AG20443 (cell line): ENCODE measurements at places on chromosomes 12 and 14.
A peak's percentile ranks its signal among the peaks of the same experiment; 100 is the strongest.

DNA sequence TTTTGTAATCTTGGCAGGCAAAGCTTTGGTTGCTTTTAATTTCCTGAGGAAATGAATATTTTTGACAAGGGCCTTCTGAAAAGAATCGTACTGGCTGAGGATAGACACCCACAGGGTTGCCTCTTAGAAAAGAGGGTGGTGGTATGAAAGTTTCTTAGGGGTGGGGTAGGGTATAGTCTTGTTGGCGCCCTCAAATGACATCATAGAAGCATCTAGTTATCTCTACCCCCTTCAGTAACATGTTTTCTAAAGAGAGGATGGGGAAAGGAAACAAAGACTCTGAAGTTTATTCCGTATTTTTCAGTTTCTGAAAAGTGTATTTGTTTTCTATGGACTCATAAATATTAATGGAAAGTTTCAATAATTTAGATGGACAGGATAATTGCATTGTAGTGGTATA, 13.7 kb downstream of the PRKCH start:
- DNase-seq, result no peak

- no peak for DNase-seq
These were observed 201.2 kb downstream of the NELL2 start for GRCh38 chr12:44674875-44675274.

- peak; percentile 75 for DNase-seq
These were observed 1.8 kb downstream of the AHNAK2 start for GRCh38 chr14:104976198-104977007.

GRCh38 chr12:124970647-124971402, 18.1 kb downstream of the DHX37 start:
- no peak for DNase-seq

DNA sequence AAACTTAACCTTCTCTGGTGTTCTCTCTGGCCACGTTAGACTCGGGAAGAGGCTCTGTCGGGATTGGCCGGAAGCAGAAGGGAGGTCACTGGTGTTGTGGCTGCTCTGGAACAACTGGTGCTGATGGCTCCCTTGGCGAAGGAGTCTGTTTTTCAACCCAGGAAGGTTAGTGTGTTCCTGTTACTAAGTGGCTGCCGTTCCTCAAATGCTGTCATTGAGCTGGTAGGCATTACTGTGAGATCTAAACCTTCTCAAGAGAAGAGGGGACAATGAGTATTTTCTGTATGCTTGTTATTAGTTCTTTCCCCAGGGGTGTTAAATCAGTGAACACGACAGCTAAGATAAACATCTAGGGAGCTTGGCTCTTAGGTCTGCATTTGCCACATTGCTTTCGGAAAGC, 18.3 kb downstream of the POP5 start:
- no peak for DNase-seq

DNA sequence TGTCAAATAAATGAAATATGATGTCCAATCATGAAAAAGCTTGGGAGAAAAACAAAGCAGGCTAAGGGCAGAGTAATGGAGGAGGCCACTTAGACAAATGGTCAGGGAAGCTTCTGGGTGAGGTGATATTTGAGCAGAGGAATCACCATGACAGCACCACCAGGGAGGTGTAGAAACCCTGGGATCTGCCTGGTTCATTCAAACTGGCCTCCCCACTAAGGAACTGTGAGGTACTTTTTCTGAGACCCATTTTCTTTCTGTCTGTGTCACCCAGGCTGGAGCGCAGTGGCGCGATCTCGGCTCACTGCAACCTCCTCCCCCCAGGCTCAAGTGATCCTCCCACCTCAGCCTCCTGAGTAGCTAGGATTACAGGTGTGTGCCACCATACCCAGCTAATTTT, 7.8 kb upstream of the SSH1 start:
- no peak for DNase-seq

DNA sequence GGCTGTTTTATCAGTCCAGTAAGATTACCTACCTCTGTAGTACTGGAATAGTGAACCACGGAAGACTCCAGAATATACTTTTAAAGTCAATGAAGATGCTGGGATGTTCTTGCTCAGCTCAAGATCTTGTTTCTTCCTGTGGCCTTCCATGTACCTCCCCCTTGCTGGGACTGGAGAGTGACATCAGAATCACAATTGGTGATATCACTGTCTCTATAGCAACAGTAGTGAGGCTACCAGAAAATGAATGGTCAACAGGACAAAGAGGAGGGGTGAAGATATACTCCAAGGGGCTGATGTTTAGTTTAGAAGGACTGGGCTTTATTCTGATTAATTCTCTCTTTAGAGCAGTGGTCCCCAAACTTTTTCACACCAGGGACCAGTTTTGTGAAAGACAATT, 3.8 kb downstream of the AKAP3 start:
- DNase-seq, result no peak

- DNase-seq, result no peak
These were observed 371.8 kb downstream of the ZFP36L1 start for GRCh38 chr14:68421116-68421515.

- no peak for DNase-seq
These were observed 159.3 kb downstream of the PDE3A start for GRCh38 chr12:20527417-20528163.

- no peak for DNase-seq
These were observed 18.9 kb upstream of the RASSF8 start for GRCh38 chr12:25939606-25940005.

DNA sequence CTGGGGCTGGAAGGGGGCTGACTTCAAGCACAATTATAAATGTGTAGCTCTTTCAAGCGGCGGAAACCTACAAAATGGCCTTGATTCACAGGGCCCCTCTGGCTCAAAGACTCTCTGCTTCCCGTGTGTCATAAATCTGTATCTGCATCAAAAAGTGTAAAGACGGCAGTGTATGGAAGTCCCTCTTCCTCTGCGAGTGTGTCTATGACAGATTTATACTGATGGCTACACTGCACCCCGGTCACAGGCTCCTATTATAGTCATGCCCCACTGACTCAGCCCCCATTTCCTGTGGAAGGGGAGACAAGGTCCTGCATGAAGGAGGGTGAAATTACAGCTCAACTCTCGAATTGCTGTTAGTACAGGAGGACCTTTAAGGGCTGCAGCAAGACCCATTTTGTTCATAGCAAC, 68.6 kb downstream of the HMGA2 start:
- peak; percentile 56 for DNase-seq

DNA sequence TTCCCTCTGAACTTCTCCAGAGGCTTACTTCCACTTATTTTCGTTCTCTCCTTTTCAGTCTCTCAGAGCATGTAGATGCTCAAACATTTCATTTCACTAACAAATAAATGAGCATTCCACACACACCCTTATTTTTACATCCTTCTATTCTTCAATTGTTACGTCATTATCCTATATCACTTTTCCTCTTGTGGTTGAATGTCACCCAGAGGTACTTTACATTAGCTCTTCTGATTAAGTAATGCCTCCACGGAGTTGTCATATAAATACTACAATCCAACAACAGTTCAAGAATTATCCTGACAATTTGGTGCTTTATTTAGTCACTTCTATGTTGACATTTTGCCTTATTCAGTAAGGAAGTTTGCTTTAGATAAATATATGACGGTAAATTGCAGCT, 18.4 kb downstream of the FAR2 start:
- DNase-seq, result no peak

DNA sequence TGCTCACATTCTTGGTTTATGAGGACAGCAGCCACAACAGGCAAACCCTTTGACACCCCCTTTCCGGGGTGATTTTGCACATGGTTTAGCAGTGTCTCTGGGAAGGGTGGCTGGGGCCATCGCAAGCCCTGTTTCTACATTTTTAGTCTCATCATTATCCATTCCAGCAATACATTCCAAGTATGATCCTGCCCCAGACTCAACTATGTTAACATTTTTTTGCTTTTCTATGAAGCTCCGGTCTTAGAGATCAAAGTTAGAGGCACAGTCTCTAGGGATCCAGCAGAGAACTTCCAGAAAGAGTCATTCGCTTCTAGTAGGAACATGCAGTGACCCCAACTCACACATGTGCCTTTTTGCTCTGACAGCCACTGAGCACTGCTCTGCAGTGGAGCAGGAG, 130.9 kb downstream of the TBX5 start:
- DNase-seq, result no peak

GRCh38 chr14:74855021-74855420, 20.9 kb downstream of the PROX2 start:
- no peak for DNase-seq

DNA sequence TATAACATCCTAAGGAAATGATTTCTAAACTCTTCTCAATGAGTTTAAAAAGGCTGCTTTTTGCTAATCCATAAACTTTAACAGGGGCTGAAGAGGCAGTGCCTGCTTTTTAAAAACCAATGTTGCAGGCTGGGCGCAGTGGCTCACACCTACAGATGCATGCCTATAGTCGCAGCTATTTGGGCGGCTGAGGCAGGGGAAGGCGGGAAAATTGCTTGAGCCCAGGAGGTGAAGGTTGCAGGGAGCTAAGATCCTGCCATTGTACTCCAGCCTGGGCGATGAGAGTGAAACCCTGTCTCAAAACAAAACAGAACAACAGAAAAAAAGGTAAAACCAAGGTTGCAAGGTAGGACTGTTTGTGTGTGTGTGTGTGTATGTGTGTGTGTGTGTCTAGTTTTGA, 531.2 kb downstream of the DIO2 start:
- DNase-seq, result no peak

- DNase-seq, result no peak
These were observed 20.7 kb downstream of the KCNMB4 start for GRCh38 chr12:70386771-70387170.

- DNase-seq, result no peak
These were observed 58.9 kb downstream of the FBXO34 start for GRCh38 chr14:55329999-55330710.

DNA sequence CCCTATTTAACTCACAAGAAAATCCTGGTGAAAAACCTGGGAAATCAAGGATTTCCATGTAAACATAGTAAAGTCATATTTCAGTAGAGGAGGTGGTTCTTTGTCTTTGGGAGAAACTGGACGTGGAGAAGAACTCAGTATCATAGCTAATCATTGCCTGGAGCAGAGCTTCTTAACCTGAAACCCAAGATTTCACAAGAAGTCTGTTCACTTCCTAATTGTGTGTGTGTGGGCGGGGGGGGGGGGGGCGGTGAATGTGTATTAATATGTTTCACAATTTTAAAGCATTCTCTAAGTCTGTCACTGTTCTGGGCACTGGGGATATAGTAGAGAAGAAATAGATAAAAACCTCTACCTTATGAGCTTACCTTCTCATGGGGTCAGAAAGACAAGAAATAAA, 96.7 kb upstream of the PPP4R3A start:
- no peak for DNase-seq

DNA sequence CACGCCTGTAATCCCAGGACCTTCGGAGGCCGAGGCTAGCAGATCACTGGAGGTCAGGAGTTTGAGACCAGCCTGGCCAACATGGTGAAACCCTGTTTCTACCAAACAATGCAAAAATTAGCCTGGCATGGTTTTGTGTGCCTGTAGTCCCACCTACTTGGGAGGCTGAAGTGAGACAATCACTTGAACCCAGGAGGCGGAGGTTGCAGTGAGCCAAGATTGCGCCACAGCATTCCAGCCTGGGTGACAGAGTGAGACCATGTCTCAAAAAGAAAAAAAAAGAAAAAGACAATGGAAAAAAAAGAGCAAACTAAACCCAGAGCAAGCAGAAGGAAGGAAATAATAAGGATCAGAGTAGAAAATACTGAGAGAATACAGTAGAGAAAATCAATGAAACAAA, 5.4 kb downstream of the CHURC1 start:
- DNase-seq, result no peak

DNA sequence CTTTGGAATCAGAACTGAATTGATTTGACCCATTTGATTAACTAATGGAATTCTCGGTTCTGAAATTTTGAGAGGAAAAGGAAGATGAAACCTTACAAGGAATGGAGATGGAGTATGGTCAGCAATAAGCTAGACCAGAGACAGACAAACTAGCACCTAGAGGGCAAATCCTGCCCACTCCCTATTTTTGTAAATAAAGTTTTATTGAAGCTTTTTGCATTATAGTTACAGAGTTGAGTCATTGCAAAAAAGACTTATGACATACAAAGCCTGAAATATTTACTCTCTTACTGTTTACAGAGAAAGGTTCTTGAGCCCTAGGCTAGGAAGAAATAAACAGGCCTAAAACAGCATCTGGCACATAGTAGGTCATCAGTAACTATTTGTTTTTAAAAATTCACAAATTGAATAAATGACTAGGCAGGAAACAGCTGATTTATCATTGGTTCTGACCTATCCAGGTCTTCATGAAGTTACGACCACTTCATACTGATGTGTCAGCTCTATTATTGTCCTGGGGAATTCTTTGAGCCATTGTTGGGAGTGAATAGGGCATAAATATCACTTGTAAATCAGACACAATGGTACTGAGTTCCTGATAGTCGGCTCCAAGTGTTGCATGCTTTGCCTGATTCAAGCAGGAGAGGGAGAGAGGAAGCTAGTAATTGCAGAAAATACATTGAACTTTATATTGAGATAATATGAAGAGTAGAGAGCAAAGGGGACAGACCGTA, 14.6 kb upstream of the STAB2 start:
- no peak for DNase-seq

- no peak for DNase-seq
These were observed 32.2 kb downstream of the DIP2B start for GRCh38 chr12:50536831-50537537.

GRCh38 chr12:80860206-80860605, 77.5 kb downstream of the LIN7A start:
- no peak for DNase-seq

DNA sequence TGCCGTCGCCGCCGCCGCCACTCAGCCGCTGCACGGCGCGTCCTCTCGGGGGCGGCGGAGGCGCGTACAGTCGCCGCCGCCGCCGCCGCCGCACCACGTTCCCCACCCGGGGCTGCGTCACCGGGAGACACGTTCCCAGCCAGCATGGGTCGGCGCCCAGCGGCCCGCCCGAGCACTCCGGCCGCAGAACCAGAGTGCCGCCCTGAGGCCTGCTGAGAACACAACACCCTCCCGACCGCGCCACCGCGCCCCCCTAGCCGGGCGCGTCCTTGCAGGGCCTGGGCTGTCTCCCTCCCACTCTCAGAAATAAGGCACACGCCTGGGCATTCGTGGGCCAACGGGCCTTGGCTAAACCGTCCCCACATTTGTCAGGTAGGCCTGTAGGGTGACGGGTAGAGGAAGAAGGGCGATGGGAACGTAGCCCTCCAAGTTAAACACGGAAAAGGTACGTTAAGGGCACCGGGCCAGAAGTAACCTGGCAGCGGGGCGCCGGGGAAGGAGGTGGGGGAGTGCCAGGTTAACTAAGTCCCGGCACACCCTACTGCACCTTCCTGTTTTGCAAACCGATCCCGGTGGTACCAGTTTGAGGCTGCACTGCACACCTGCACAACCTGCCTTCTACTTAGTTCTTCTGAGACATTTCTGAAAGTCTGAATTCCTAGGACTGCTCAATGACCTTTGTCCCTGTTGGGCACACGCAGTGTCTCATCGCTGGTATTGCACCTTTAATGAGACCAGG, at the start of gene MAP4K5:
TSS of gene MAP4K5 (minus strand) at position 68 of the 739 bp plus-strand sequence. CDS start 520 bp downstream, outside the sequence.
- DNase-seq, result peak; percentile 97
